Natural killer cell (primary cell): ENCODE measurements at places on chromosomes 2 and 18. TPM values are rescaled to one million over a fixed set of nuclear protein-coding genes. Genes with fewer than 3 reads are reported as not detected.

- DNase-seq, result no peak
Measured at GRCh38 chr2:45112750-45113149, 103.5 kb upstream of the SIX2 start.

DNA sequence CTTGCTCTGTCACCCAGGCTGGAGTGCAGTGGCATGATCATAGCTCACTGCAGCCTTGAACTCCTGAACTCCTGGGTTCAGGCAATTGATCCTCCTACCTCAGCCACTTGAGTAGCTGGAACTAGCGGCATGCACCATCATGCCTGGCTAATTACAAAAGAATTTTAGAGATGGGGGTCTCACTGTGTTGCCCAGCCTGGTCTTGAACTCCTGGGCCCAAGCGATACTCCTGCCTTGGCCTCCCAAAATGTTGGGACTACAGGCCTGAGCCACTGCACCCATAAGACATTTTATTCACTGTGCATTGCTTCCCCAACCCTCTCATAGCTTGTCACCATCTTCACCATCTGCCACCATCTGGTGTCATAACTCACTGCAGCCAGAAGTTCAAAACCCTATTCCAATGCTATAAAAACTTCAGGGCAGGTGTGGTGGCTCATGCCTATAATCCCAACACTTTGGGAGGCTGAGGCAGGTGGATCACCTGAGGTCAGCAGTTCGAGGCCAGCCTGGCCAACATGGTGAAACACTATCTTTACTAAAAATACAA is 78.7 kb downstream of the NCAPH start:
- no peak for DNase-seq

GRCh38 chr18:5980721-5981120 is 85.4 kb upstream of the TMEM200C start:
- no peak for DNase-seq

DNA sequence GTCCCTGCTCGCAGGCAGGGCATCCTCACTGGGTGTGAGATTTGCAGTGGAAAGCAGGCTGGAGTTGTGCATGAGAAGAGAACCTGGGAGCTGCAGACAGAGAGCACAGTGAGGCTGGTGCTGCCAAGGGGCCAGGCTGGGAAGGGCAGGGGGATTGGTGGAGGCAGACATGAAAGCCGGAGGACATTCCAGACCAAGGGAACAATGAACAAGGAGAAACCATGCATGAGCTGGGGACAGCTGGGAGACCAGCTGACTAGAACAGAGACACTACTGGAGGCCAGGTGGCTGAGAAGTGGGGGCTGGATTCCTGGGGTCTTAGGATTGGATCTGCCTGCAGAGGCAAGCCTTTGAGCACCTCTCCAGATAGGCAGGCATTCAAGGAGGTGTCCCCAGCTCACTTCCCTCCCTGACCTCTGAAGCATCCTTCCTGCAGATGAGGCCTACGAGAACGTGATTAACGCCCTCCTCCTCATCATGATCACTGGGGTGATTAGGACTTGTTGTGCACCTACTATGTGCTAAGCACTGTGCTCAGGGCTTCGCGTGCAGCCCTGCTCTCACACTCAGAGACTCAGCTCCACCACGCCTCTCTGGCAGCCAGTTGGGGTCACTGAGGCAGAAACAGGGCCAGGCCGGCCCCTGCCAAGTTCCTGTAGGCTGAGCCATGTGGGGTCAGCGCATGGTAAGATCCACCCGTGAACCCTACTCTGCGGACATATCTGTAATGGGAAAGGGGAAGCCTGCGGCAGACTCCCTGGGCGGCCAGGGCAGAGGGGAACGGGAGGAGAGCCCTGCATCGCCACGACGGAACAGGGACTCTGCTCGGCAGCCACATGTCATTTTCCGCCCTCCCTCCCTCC is 74.8 kb upstream of the SLC66A3 start:
- no peak for DNase-seq

DNA sequence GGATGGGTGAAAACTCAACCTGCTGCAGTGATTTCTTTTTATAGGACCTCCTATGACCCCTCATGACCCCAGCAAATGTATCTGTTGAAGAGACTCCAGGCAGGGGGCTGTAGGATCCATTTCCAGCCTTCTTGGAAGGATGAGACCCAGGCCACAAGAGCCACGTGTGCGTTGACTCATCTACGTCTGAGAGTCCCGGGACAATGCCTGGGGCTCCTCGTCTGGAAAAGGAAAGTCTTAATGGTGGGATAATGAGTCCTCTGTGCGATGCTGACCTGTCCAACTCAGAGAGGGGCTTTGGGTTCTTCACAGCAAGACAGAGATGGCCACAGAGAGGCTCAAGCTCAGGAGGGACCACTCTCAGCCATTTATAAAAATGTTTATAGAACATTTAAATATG is 80.8 kb downstream of the SMIM21 start:
- DNase-seq, result no peak

UGT1A7 gene
- total RNA-seq, result not detected

GALR1 gene
- not detected for total RNA-seq

ANKRD30BL gene
- total RNA-seq, result not detected

CMPK2 gene
- total RNA-seq, result 5.8 TPM

GRCh38 chr2:242035858-242036652 is 166.5 kb downstream of the RTP5 start:
- DNase-seq, result no peak

DNA sequence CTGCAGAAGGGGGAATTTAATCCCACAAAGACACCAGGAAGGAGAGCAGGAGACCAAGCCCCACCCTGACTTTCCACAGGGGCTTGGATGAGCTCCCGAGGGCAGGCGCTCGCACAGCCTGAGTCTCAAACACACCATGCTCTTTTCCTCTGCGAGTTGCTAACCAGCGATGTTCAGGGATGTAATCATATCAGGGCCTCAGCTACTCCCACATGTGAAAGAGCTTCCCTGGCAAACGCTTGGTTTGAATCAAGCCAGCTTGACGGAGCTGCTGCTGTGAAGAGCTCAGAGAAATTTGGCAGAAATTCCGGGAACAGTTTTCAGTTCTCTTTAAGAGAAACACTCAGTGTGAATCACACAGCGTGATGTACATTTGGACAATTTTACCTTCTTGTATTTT is 385.8 kb downstream of the GALR1 start:
- DNase-seq, result no peak
